ENCODE measurements at places on chromosomes 7 and 10.
A peak's percentile ranks its signal among the peaks of the same experiment; 100 is the strongest.

DNA sequence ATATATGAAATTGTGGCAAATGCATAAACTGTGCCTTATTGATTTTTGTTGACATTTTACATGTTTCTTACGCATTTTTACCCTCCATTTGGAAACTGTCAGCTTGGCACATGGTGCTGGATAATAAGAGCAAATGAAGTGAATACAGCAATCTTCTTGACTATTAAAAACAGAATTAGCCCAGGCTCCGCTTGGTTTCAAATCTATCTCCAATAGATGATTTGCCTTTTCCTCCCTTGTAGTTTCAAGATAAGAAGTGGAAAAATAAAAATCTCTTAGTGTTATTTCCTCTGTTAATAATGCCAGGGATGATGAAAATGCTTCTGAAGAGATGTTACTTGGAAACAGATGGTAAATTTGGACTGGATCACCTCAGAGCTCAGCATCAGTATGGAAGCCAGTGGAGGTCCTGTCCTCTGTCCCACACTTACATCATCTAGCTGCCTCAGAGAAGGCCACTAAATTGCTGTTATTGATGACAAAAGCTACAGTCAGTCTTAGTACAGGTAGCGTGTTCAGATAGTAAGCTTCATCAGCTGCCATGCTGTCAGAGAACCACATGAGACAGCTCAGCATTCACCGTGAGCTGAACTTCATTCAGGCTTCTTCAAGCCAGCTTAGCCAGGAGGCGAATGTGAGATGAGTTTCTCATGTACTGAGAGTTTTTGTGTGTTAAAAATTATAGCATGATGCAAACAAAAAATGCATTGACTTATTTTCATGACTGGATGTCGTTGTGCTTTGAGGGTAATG is 246.8 kb downstream of the CELF2 start:
- DNase-seq: no peak

DNA sequence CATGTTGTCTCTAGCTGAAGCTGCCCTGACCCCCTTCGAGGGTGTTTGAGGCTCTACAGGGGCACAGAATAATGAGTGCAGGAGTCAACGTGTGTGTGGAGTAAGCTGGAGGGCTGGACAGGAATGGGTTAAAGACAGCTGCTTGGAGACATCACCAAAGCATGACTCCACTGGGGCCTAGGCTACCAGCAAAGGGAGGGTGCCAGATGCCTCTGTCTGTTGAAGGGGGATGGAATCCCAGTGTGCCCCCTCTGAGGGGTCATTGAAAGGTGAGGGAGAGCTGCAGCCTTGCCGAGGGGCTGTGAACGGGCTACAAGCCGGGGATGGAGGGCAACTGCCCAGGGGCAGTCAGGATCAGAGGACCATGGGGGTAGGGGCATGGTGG is 51.7 kb upstream of the PODXL start:
- DNase-seq: no peak

- DNase-seq: no peak
Measured at GRCh38 chr10:125802131-125802530, 20.9 kb downstream of the UROS start.

- no peak for DNase-seq
Measured at GRCh38 chr7:95088536-95089215, 181.3 kb downstream of the PPP1R9A start.

DNA sequence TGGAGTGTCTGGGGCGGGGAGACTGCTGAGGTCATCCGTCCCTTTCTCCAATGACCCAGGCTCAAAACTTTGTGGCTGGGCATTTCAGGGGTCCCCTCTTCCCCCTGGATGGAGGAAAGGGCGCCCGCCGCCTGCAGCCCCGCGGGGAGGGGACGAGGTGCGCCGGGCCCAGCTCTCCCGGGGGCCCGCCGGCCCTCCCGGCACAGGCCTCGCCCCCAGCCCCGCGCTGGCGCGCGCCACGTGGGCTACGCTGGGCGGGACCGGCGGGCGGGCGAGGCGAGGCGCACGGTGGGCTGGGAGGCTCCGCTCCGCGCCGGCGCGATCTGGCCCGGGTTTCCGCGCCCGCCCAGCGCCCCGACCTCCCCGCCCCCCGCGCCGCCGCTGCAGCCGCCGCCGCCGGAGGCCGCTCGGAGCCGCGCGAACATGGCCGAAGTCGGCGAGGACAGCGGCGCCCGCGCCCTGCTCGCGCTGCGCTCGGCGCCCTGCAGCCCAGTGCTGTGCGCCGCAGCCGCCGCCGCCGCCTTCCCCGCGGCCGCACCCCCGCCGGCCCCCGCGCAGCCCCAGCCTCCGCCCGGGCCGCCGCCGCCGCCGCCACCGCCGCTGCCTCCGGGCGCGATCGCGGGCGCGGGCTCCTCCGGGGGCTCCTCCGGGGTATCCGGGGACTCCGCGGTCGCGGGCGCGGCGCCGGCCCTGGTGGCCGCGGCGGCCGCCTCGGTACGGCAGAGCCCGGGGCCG is at the start of gene FOXK1:
FOXK1 (plus strand) TSS at position 410 of the 735 bp plus-strand sequence; CDS start at position 424, 14 bp downstream.
- peak; percentile 48 for DNase-seq

DNA sequence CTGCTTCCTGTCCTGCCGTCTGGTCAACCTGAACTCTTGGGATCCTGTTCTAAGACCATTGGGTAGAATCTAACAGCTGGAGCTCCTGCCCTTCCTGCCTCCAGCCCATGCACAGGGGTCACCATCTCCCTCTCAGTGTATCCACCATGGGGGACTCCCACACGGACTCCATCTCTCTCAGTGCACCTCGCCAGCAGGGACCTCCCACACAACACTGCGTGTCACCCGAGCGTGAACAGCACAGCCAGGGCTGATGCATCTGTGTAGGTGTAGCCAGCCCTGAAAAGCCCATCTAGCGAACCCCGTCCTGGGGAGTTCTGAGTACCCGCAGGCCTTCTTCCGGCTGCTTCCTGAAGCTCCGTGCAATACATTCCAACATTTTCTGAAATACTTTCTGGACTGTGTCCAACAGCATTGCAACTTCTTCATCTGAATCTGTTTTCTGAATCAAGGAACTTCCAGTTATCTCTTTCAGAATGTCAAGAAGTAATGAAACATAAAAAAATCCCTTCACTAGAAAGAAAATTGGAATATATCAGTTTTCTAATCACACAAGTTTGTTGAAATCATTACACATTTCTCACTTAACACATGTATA is 52.5 kb downstream of the NCAPG2 start:
- DNase-seq: no peak

GRCh38 chr10:102344067-102344466 is 51.4 kb upstream of the NFKB2 start:
- no peak for DNase-seq

DNA sequence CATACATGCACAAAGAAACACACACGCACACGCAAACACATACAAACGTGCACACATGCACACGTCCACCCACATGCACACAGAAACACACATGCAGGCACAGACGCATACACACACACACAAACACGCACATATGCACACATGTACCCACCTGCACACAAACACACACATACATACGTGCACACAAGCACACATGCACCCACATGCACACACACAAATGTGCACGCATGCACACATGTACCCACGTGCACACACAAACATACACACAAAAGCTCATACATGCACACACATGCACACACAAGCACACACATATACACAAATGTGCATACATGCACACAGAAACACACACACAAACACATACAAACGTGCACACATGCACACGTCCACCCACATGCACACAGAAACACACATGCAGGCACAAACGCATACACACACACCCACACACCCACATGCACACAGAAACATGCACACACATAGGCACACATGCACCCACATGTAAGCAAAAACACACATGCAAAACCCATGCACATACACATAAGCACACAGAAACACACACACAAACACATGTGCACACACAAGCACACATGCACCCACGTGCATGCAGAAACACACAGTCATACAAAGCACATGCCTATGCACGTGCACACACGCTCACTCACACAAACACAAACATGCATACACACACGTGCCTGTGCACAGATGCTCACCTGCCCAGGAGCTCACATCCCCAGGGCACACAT is 44.8 kb downstream of the FOXL3 start:
- no peak for DNase-seq

DNA sequence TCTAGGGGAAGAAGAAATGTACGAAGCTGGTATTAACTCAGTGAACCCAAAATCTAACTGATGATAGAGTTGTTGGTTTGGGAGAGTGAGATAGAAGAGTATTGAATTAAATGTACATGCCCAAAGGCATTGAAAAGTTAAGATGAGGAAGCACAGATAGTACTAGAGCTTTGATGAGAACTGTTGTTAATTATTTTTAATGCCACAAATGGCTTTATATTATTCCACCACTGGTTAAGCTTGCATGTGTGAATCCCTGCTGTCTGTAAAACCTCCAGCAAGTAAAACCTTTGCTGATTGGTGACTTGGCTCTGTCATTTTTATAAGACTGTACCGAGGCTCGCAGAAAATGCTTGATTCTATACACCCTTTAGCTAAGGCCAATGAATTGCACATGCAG is 382.7 kb upstream of the LRGUK start:
- DNase-seq: no peak

GRCh38 chr7:114620208-114620607 is 205.6 kb downstream of the FOXP2 start:
- DNase-seq: no peak

GRCh38 chr10:12018438-12019282 is 23.9 kb downstream of the UPF2 start:
- no peak for DNase-seq

- DNase-seq: no peak
Measured at GRCh38 chr10:69901628-69902505, 100.2 kb downstream of the COL13A1 start.

DNA sequence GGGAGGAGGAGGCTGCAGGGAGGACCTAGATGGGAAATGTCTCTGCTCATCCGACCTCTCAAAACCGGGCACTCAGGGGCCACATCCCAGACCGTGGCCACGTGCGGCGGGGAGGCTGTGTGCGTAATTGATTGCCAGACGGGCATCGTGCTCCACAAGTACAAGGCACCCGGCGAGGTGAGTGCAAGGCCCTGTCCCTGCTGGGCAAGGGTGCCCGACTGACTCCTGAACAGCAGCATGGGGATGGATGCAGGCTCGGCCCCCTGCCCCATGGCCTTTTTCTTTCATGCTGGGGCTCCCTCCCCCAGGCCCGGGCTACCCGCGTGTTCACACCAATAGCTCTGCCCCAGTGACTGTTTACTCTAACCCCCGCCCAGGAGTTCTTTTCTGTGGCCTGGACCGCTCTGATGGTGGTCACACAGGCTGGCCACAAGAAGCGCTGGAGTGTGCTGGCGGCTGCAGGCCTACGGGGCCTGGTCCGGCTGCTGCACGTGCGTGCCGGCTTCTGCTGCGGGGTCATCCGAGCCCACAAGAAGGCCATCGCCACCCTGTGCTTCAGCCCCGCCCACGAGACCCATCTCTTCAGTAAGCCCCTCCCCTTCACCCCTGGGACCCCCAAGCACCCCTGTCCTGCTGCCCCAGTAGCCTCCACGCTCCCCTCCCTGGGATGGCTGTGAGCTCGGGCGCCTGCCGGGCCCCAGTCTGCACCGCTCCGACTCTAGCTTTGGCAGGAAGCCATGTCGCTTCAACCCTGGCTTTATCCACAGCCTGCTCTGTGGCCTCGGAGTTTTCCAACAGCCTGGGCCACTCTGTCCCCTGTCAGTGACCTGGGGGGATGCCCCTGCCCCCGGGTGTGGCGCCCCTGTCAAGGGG is 3.9 kb downstream of the LRWD1 start:
- DNase-seq: no peak

Measured in C1 segment of cervical spinal cord (tissue), 14 donors.